ENCODE measurements at places on chromosomes 1 and 21.

DNA sequence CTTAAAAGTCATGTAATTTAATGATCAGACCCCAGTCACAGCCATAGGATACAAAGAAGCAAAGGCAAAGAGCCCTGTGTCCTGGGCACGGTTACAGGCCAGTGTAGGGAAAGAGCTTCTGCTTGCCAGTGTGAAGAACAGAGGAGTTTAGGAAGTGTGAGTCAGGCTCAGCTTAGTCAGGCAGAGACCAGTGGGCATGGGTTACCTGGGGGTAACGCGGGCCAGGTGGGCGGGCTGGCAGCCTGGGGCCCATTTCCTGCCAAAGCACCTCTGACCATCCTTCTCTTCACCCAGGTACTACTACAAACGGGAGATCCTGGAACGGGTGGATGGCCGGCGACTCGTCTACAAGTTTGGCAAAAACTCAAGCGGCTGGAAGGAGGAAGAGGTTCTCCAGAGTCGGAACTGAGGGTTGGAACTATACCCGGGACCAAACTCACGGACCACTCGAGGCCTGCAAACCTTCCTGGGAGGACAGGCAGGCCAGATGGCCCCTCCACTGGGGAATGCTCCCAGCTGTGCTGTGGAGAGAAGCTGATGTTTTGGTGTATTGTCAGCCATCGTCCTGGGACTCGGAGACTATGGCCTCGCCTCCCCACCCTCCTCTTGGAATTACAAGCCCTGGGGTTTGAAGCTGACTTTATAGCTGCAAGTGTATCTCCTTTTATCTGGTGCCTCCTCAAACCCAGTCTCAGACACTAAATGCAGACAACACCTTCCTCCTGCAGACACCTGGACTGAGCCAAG, 4.7 kb downstream of the ELF3 start:
- DNase-seq = no peak

DNA sequence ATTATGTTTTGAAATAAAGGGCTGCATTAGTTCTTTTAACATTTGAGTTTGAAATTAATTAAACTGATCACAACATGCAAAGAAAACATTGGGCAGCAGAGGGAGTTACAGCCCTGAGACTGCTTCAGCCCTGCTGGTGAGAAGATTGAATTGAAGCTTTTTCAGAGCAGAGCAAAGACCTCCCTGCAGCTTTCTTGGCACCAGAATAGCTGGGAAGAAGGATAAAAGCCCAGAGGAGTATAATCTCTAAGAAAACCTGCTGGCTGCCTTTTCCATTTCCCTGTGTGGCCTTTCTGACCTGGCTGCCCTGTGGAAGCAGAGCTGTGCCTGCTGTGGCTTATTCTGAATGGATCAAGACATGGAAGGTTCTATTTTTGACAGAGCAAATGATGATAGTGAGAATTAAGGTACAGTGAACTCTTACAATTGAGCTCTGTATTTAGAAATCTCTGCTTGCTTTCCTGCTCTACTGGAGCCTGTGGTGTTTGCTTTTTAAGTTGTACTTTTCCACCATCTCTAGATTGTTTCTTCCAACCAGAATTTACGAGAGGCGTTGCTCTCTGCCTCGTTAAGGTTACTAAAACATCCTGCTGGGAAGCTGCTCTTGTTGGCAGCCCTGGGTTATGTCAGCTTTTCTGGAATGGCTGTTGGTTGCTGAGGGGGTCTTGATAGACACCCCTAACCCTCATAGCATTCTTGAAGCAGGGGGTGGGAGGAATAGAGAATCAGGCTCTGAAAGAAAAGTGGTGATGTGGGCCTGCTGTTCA, 9.9 kb downstream of the SNRPE start:
- DNase-seq = peak; percentile 79

DNA sequence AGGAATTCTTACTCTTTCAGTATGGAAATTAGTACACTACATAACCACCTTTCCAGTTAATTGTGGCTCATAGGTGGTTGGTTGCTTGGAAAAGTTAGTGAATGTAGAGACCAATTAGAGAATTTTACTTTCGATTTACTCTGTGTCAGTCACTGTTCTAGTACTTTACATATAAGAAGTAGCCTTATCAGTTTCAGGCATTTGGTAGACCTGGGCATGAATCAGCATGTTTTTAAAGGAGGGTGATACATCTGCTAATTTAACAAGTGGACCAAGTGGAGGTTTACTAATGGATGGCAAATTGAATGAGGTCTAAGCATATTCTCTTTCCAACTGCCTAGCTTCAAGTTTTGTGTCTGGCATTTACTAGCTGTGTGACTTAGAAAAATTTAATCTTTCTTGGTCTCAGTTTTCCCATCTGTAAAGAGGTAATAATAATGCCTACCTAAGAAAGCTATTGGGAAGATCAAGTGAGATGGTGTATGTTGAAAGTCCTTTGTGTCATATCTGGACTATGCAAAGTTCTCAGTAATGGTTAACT, 1158.6 kb downstream of the PLA2G4A start:
- no peak for DNase-seq

DNA sequence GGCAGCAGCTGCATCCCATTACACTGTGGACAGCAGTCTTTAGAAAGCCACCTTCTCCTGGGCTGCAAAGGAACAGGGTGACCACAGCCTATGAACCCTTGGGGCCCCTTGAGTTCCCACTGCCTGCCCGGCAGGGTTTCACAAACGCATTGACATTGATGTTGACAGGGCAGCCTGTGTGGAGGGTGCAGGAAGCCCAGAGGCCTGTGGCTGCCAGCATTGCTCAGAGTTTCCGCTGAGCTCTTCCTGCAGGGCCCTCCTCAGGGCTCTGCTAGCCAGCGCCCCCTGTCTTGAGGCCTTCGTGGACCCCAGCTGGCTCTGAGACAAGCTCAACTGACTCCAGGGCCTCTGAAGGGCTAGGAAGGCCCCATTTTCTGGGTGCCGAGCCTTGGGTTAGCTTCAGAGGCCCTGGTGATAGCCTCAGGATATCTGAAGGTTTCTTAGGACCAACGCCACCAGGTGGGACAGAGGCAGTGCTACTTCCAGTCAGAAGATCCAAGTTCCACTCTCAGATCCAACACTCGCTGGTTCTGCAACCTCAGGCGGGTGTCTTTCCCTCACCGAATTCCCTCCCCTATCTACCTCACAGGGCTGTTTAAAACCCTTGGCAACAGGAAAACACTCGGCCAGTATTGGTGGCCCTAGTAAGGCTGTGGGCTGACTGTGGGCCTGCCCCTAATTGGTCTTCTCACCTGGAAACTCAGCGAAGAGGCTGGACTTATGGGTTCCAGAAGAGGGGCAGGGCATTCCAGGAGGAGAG, 27.2 kb upstream of the EPS8L3 start:
- peak; percentile 76 for DNase-seq

GRCh38 chr1:86955678-86956077, 41.2 kb downstream of the HS2ST1 start:
- no peak for DNase-seq

GRCh38 chr1:230317823-230318819, 108.0 kb downstream of the PGBD5 start:
- peak; percentile 84 for DNase-seq

- DNase-seq = no peak
These were observed 5.1 kb upstream of the LAMB3 start for GRCh38 chr1:209657140-209657879.

- DNase-seq = no peak
These were observed 120.7 kb downstream of the CDC7 start for GRCh38 chr1:91621360-91621759.

GRCh38 chr1:208203127-208203847, 40.9 kb downstream of the PLXNA2 start:
- DNase-seq = peak; percentile 77

DNA sequence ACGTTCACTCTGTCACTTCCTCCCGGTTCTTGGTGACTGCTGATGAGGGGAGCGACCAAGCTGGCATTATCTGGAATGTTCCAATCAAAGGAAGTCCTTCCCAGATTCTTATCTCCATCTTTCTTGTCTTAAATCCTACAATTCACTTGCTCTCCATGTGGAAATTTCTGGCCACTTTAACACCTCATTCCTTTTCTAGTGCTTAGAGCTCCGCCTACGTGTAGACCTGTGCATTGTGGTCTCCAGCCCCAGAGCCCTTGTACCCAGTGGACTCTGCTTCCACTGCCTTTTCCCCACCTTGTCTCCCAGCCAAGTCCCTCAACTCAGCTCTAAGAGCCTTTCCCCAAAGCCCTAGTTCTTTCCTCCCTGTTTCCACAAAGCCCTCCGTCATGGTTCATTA, 12.2 kb upstream of the KLHDC7A start:
- no peak for DNase-seq

GRCh38 chr1:230084408-230085177, 17.6 kb downstream of the GALNT2 start:
- peak; percentile 99 for DNase-seq

DNA sequence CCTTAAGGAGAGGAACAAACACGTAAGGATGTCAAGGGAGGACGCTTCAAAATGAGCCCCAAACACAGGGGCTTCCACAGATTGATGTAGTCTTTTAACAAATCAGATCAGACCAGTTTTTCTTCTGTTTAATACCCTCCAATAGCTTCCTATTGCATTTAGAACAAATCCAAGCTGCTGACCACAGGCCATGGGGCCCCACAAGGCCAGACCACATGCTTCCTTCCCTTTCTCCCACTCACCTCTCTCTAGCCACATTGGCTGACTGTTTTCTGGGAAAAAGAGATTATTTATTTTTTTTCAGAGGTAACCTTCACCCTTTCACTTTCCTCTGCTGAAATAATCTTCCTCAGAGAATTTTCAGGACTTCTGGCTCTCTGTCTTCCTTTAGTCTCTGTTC, 380.6 kb downstream of the SIPA1L2 start:
- DNase-seq = peak; percentile 4

DNA sequence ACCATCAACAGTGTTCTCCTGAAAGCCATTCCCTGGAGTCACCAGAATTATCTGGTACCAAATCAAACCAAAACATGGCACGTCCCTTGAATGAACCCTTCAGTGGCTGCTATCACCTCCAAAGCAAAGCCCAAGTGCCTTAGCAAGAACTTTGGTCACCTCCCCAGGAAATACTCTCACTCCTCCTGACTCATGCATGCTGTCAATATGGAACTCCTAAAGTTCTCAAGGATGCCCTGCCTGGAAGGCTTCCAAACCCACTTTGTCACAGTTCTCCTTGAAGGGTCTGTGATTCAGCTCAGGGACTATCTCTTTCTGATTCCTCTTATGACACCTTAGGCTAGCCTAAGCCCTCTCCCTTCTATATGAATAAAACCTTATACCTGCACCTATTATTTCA, 146.1 kb upstream of the RUNX1 start:
- DNase-seq = no peak

Data from amniotic epithelial cell (primary cell).